Sciatic nerve (tissue), 2 donors: ENCODE measurements at places on chromosomes 1 and 21.

- no peak for DNase-seq
Measured at GRCh38 chr1:226164154-226164553, 22.4 kb downstream of the ACBD3 start.

DNA sequence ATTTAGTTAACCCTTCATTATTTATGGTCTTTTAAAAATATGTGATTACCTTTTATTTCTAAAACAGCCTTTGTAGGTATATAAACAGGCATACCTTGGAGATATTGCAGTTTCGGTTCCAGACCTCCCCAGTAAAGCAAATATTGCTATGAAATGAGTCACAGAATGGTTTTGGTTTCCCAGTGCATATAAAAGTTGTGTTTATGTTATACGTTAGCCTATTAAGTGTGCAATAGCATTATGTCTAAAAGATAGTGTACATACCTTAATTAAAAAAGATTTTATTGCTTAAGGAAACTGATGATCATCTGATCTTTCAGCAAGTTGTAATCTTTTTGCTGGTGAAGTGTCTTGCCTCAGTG is 44.1 kb downstream of the XCL2 start:
- DNase-seq: no peak

- DNase-seq: peak; percentile 76
Measured at GRCh38 chr1:27111626-27112573, 43.0 kb downstream of the SLC9A1 start.

DNA sequence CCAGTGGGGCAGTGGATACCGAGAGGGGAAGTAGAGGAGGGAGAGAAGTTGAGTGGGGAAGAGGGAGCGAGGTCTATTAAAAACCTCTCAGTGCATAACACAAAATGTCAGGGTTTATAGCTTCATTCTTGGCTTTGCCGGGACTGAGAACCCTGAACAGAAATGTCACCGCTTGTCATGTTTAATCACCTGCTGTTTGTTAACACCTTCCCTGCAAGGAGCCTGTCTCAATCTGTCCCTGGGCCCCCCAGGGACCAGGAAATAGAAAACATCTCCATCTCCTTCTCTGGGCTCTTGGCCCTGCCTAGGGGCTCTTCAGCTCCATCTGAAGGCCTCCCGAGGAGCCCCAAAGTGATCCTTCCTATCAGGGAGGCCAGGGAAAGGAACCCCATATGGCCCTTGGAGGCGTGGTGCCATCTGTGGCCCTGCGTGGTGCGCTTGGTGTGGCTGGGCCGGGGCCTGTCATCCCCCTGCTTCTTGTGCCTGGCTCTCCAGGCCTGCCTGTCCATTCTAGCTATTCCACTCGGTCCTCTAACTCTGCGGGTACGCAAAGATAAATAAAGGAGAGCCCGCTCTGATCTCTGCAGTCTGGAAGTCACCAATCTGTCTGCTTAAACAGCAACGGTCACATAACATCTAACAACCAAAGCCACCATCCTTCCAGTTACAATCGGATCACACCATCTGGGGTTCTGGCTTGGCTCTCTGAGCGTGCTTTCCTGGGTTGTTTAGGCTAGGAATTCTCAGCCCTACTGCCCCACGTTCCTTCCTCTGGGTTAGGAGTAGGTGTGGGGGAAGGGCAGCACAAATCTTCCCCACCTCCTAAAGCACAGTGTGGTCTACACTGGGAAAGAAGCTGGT is 113.8 kb downstream of the CASZ1 start:
- no peak for DNase-seq

GRCh38 chr1:206059355-206059915 is 6.5 kb downstream of the RHEX start:
- no peak for DNase-seq

DNA sequence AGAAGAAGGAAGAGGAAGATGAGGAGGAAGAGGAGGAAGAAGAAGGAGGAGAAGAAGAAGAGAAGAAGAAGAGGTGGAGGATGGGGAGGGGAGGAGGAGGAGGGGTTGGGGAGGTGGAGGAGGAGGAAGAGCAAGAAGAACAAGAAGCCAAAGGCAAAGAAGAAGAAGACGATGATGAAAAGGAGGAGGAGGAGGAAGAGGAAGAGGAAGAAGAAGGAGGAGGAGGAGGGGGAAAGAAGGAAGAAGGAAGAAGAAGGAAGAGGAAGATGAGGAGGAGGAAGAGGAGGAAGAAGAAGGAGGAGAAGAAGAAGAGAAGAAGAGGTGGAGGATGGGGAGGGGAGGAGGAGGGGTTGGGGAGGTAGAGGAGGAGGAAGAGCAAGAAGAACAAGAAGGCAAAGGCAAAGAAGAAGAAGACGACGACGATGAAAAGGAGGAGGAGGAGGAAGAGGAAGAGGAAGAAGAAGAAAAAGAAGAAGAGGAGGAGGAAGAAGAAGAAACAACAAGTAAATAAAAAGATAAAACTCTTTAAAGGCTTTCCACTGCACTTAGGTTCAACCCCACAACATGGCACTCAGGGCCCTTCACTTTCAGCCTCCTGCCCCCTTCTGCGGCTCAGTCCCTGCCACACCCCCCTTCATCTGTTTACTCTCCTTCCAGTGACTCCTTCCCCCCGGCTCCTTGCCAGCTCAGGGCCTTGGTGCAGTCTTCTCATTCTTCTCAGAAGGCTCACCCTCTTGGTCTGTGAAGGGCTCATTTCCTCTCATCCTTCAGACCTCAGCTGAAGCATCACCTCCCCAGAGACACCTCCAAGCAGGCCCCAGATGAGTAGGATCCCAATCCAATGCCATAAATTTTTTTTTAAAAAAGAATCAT is 114.0 kb downstream of the KCNN3 start:
- DNase-seq: peak; percentile 10
